IgD-negative memory B cell (primary cell): ENCODE measurements at places on chromosomes 7 and 10. TPM values are rescaled to one million over a fixed set of nuclear protein-coding genes. Genes with fewer than 3 reads are reported as not detected.

DGKI gene
- not detected for polyA plus RNA-seq

TLX1 gene
- not detected for polyA plus RNA-seq

C10orf105 gene
- not detected for polyA plus RNA-seq

PBLD gene
- 0.45 TPM for polyA plus RNA-seq

CTTNBP2 gene
- not detected for polyA plus RNA-seq

UCN3 gene
- not detected for polyA plus RNA-seq

CPN1 gene
- not detected for polyA plus RNA-seq

ZNF239 gene
- 1.5 TPM for polyA plus RNA-seq

FKBP6 gene
- polyA plus RNA-seq = not detected

NUDT5 gene
- polyA plus RNA-seq = 48.6 TPM

C10orf88 gene
- 5.3 TPM for polyA plus RNA-seq

FEZF1 gene
- not detected for polyA plus RNA-seq

RNF133 gene
- polyA plus RNA-seq = not detected

MYO1G gene
- 167 TPM for polyA plus RNA-seq

TEX47 gene
- polyA plus RNA-seq = not detected

DOCK1 gene
- polyA plus RNA-seq = not detected

GIMAP7 gene
- polyA plus RNA-seq = 24.1 TPM

ASB10 gene
- not detected for polyA plus RNA-seq

FAM25G gene
- not detected for polyA plus RNA-seq

LHFPL3 gene
- polyA plus RNA-seq = not detected

BUD23 gene
- polyA plus RNA-seq = 137 TPM

PVRIG gene
- polyA plus RNA-seq = 94.5 TPM

PIP gene
- not detected for polyA plus RNA-seq

WNT8B gene
- not detected for polyA plus RNA-seq

HMX3 gene
- not detected for polyA plus RNA-seq

RAPGEF5 gene
- polyA plus RNA-seq = 1.2 TPM

ZPBP gene
- polyA plus RNA-seq = not detected

AKR1C8 gene
- not detected for polyA plus RNA-seq
